ENCODE measurements at places on chromosomes 2 and 18. TPM values are rescaled to one million over a fixed set of nuclear protein-coding genes. Genes with fewer than 3 reads are reported as not detected.

The CDK15 gene
- 3.1 TPM for total RNA-seq

The GALNT1 gene
- 57.3 TPM for total RNA-seq

The GAL3ST2 gene
- 0.44 TPM for total RNA-seq

The TYW5 gene
- 9.9 TPM for total RNA-seq

The SLC66A2 gene
- total RNA-seq, result 42.7 TPM

The CD8A gene
- not detected for total RNA-seq

The CYRIA gene
- total RNA-seq, result 18.1 TPM

The RFTN2 gene
- total RNA-seq, result 4.2 TPM

The GRHL1 gene
- 0.37 TPM for total RNA-seq

The FAM168B gene
- 130 TPM for total RNA-seq

The CEP192 gene
- total RNA-seq, result 43.8 TPM

The ST8SIA5 gene
- total RNA-seq, result under 0.01 TPM

The OR6B2 gene
- not detected for total RNA-seq

The POTEC gene
- not detected for total RNA-seq

The SLC14A1 gene
- 13.3 TPM for total RNA-seq

The ACVR1C gene
- total RNA-seq, result 0.33 TPM

The ABCG8 gene
- total RNA-seq, result not detected

The ASB18 gene
- not detected for total RNA-seq

The ABCG5 gene
- total RNA-seq, result not detected

The DIPK1C gene
- not detected for total RNA-seq

The DTNB gene
- 3.9 TPM for total RNA-seq

The CROCC2 gene
- not detected for total RNA-seq

The PTPRN gene
- total RNA-seq, result 58.1 TPM

The MC4R gene
- not detected for total RNA-seq

The CHRNG gene
- not detected for total RNA-seq

The UGT1A1 gene
- not detected for total RNA-seq

The ANKRD29 gene
- 2.3 TPM for total RNA-seq

The STAT4 gene
- total RNA-seq, result 0.55 TPM

The LYG1 gene
- total RNA-seq, result 0.22 TPM

The TMEM200C gene
- 0.12 TPM for total RNA-seq

The RAD51AP2 gene
- not detected for total RNA-seq

The PHOSPHO2 gene
- 1.5 TPM for total RNA-seq

The GAD1 gene
- not detected for total RNA-seq

The HOXD13 gene
- total RNA-seq, result 7.5 TPM

The PSMA8 gene
- total RNA-seq, result not detected

The CCDC85A gene
- 4.6 TPM for total RNA-seq

The RAB31 gene
- total RNA-seq, result 50.5 TPM

The GCA gene
- total RNA-seq, result 7.9 TPM

The GKN1 gene
- not detected for total RNA-seq

The FAM237A gene
- total RNA-seq, result not detected

The ACTG2 gene
- total RNA-seq, result 2.9 TPM

The SCYGR4 gene
- total RNA-seq, result not detected

The PDE11A gene
- 0.33 TPM for total RNA-seq

The CPS1 gene
- 21.2 TPM for total RNA-seq

The RETREG2 gene
- 75.1 TPM for total RNA-seq

The IGFBP2 gene
- total RNA-seq, result 136 TPM

The LCT gene
- under 0.01 TPM for total RNA-seq

The MATN3 gene
- 2.9 TPM for total RNA-seq

The KLHL29 gene
- total RNA-seq, result 3.8 TPM

The CREG2 gene
- 5.2 TPM for total RNA-seq

The AGXT gene
- under 0.01 TPM for total RNA-seq

The EIPR1 gene
- 36.6 TPM for total RNA-seq

The B3GNT7 gene
- total RNA-seq, result 0.11 TPM

The ATOH8 gene
- 4.5 TPM for total RNA-seq
